ENCODE measurements at places on chromosomes 4 and X.

GRCh38 chr4:79298027-79298426, 27.8 kb downstream of the NAA11 start:
- DNase-seq = no peak

DNA sequence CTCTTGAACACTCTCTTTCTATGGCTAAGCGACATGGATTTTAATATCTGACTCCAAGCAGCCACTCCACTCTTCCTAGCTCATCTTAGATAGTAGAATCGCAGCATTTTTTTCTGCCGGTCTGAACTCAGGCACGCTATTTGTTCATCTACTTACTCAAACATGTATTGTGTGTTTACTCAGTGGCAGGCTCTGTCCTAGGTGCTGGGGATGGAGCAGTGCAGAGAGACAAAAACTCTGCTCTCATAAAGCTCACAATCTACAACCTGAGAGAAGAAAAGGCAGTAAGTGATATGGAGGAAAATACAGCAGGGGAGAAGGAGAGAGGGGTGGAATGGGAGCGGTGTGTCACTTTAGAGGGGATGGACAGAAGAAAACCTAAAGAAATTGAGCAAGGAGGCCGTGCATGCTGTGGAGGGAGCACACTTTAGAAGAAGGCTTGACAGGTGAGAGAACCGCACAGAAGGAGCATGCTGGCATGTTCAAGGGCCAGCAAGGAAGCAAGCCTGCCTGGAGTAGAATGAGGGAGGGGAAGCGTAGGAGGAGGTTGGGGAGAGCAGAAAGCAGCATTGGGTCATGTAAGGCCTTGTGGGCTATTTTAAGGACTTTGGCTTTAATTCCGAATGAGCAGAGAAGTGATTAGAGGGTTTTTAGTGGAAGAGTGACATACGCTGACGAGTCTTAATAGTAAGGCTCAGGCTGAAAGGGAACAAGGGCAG, 132.0 kb downstream of the ANK2 start:
- DNase-seq = no peak

DNA sequence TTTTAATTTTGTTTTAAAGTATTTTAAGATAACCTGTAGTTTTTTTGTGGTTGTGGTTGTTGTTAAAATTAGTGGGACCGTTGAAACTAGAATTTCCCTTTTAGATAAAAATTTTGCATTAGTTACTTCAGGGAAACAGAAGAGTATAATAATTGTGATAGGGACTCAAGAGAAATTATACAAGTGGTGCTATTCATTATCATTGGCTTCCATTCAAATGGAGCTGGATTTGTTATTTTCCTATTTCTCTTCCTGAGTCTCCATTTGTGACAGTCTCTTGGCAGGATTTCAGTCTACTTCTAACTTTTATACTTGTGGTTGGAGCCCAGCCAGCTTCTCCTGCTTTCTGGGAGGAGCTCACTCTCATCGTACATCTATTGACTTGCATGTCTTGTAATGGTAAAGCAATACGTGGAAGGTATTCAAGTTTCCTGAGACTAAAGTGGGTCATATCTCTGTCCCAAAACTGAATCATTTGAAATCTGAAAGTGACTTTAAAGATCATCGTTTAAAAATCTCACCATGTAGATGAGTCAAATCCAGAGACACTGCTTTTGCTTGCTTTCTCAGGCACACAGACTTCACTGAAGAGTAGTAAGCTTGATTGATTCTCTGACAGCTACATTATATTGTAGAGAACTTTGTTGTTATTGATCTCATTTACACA, 155.8 kb downstream of the RPA4 start:
- DNase-seq = no peak

DNA sequence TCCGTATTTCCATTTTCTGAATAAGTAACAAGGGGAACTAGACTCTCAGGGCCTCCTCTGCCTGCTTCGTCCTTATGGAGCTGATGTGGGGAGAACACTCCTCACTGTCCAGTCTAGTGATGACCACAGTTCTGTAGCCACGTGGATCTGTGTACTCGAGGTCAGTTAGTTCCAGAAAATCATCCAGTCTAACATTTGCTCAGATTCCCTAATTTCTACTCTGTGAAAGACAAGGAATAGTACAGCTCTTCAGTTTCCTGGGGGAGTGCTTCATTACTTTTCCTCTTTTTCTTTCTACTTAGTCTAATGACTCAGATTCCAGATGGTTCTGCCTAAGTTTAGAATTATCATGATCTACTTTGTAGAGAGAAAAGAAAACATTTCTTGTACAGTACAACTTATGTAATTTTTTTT, 82.6 kb downstream of the SORBS2 start:
- DNase-seq = no peak
